ENCODE measurements at places on chromosomes 3 and 15. TPM values are rescaled to one million over a fixed set of nuclear protein-coding genes. Genes with fewer than 3 reads are reported as not detected.
A peak's percentile ranks its signal among the peaks of the same experiment; 100 is the strongest.

DNA sequence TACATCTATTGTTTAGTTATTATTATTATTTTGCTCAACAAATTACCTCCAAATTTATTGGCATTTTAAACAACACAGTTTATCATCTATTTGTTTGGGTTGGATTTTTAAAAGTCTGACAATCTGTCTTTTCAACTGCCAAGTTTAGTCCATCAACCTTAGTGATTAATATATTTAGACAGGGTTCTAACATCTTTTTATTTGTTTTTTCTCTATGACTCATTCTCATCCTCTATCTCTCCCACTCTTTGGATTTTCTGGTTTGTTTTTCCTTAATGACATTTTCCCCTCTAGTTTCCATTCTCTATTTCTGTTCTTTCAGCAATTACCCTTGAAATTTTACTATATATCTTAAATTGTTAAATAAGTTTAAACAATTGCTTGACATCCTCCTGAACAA is 41.9 kb downstream of the EMC4 start:
- DNase-seq, result no peak

DNA sequence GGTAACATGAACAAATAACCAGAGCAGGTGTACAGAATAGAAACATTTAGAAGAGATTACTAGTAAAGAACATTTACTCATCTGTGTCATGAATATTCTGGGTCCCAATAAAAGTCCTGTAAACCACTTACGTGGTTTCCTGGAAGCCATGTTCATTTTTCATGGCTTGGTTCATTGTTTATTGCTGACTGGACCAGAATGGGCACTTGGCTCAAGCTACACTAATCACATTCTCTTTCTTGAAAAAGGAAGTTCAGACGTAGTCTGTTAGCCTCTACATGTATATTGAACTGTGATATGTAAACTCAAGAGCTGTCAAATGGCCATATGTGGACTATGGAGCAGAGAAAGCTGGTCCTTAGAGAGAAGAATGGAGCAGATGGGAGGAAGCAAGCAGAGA is 138.3 kb upstream of the FAM3D start:
- DNase-seq, result no peak

- DNase-seq, result no peak
These were observed 1.2 kb downstream of the RASGRF1 start for GRCh38 chr15:79089331-79089889.

- no peak for DNase-seq
These were observed 3.6 kb downstream of the INSYN1 start for GRCh38 chr15:73749533-73749932.

GRCh38 chr3:152769523-152769922 is 65.4 kb upstream of the P2RY1 start:
- no peak for DNase-seq

DNA sequence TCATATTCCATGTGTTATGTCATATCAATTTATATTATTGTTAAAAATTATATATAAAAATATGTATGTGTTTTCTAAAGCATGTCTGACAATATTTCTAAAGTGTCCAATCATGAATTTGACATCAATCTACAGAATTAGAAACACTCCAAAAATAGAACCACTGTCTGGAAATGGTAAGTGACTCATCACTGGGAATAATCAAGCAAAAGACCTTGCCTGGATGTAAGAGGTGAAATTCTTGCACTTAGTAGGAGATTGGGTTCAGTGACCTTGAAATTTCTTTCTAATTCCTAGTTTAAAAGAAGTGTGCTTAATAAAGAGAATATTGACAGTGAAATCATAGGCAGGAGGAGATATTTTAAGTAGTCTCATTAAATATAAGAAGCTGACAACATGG is 188.8 kb downstream of the ZNF385D start:
- DNase-seq, result no peak

GRCh38 chr15:31255732-31256377 is 70.8 kb upstream of the KLF13 start:
- DNase-seq, result no peak

DNA sequence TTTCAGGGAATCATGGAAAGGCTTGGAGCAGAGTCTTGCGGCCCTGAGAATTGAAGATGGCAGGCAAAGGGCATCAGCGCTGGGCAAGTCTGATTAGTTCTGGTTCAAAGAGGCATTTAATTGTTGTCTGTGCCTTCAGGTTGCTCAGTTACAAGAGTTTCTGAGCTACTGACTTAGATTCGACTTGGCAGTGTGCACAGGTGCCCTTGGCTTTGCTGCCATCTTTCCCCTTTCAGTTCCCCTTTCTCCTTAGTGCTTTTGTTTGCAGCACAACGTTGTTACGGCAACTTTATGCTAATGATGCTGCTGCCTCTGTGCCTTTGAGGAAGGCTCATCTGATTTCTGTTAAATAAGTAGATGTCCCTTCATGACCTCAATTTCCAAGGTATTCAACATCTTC is 12.5 kb downstream of the P2RY14 start:
- peak; percentile 69 for DNase-seq

The GOLGA6L10 gene
- total RNA-seq, result 1.1 TPM

The RFT1 gene
- 41.3 TPM for total RNA-seq

The SERPINI2 gene
- 0.33 TPM for total RNA-seq

The ADCY5 gene
- not detected for total RNA-seq

The CYP8B1 gene
- total RNA-seq, result 0.08 TPM

The GATM gene
- total RNA-seq, result 42.5 TPM
